ENCODE measurements at places on chromosomes 3 and 15.

- peak; percentile 48 for DNase-seq
These were observed 584.3 kb downstream of the NSUN3 start for GRCh38 chr3:94647131-94647530.

- DNase-seq, result no peak
These were observed 193.9 kb upstream of the TMC3 start for GRCh38 chr15:81567924-81568323.

DNA sequence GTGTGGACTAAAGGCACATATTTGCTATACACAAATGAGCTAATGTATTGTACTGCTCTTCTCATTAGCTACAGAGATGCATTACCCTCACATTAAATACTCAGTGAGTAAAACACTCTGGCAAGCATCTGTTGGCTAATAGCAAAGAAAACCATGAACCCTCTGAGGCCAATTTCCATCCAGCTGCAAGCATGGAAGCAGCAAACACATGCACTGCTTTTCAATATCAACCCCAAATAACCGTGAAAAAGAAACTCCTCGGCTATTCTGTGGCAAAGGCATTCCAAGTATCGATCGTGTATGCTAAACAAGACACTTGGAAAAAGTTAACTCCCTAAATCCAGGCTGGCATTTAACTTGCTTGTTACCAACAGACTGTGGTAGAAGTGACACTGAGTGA lies 67.0 kb downstream of the PEAK1 start:
- no peak for DNase-seq

DNA sequence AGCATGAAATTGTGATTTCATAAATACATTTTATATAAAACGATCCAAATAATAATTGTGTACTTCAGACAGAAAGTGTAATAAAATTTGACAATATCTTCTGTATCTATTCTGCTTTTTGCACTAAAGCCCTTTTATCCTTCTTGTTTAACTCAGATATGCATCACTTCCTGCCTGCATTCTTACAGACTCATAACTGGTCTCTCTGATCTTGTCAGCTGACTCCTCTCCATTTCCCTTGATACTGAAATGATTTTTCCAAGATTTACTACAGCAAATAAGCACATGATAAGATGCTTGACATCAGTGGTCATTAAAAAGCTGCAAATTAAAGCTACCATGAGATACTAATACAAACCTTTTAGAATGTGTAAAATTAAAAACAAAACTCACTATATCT lies 25.3 kb upstream of the SI start:
- DNase-seq, result no peak

- DNase-seq, result no peak
These were observed 1.5 kb upstream of the FSIP1 start for GRCh38 chr15:39784125-39784524.

DNA sequence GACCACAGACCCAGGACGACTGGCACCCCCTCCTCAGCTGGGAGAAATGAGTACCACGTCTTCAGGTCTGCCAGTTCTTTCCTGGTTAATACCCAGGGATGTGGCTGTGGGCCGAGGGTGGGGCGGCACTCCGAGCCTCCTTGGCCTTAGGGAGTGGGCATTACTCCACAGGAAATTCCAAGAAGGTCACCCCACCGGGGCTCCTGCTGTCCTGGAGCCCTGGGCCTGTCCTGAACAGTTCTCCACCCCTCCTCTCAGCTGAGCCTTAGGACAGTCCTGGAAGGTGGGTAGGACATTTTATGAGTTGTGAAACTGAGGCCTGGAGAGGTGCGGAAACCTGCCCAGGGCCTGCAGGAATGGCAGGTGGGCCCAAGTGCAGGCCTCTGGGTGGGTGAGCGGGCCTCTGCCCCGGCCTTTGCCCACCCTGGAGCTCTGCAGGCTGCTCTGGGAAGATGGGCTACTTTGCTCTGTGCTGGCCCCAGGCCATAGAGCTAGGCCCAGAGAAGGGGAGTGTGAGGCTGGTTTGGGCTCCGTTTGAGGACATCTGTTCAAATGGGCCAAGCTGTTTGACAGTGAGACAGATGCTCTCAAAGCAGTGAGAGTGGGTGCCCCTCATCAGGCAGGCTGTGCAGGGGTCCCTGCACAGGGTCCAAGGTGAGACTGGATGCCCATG lies 103.1 kb downstream of the TMEM266 start:
- DNase-seq, result no peak

DNA sequence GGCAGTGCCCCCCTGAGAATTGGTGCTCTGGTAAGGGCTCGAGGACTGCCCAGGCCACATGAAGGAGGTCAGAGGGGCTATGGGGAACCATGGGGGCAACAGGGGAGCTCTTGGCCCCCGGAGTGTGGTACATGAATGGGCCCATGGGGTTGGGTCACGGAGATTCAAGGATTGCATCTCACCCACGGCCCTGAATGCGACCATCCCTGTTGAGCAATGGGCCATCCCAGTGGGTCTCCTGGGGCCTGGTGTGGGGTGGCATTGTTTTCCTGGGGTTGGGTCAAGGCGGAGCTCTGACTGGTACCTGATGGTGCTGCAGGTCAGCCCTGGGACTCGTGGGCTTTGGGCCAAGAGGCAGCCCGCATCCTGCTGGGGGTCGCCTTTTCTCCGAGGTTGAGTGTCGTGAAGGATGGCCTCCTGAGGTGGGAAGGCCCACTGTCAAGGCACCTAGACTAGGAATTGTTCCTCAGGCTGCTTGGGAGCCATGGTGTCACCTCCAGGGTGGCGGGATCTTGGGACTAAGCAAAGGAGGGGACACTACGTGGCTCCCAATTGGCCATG lies 198.3 kb downstream of the UBE3A start:
- DNase-seq, result no peak

- DNase-seq, result no peak
These were observed 50.3 kb downstream of the MECOM start for GRCh38 chr3:169613053-169613803.

- no peak for DNase-seq
These were observed 161.0 kb upstream of the SLC24A5 start for GRCh38 chr15:47959617-47960413.

DNA sequence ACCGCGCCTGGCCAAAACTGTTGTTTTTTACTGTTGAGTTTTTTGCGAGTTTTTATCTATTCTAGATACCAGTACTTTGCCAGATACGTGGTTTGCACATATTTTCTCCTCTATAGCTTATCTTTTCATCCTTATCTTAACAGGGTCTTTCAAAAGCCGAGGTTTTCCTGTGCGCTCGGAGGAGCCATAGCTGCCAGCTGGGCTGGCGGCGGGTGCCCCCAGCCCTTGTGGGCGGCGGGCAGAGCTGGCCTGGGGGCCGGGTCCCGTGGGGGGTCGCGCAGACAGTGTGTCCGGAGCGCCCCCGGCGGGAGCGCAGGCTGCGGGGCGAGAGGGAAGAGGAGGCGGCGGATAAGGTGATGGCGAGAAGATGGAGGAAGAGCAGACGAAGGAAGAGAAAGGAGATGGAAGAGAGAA lies 11.1 kb upstream of the EIF4A2 start:
- DNase-seq, result no peak

DNA sequence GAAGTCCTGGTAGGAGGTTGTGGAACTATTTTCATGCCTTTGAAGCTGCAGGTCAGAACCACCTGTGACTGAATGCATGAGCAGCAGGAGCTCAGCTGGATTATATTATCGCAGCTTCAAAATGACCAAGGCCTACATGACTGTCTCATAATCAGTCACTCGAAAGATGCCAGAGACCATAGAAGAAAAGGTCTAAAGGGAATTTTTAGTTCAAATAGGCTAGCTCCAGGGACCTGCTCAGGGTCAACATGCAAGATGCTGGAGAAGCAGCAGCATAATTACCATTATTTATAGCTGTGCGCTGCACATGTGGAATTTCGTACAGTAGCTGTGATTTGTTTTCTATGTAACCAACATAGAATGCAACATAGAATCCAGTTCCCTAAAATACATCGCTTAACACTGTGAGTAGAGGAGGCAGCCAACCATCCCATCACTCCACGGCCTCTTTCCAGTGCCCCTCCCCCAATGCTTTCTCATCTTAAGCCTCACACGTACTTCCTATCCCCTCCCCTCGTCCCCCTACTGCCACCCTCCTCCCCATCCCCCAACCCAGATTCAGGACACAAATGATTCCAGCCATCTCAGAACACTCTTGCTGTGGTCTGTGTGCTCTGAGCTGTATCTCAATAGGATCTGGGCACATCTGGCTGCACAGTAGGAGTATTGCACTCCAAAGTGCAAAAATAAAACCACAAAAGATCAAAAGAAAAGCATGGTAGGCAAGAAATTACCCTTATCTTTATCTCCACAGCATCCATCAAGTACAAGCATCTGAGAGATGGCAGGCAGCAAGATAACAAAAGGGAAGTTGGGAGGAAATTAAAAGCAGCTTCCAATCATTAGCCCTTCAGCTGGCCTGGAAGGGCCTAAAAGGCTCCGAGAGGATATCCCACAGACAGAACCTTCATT lies 352.8 kb upstream of the SEMA6D start:
- DNase-seq, result no peak

DNA sequence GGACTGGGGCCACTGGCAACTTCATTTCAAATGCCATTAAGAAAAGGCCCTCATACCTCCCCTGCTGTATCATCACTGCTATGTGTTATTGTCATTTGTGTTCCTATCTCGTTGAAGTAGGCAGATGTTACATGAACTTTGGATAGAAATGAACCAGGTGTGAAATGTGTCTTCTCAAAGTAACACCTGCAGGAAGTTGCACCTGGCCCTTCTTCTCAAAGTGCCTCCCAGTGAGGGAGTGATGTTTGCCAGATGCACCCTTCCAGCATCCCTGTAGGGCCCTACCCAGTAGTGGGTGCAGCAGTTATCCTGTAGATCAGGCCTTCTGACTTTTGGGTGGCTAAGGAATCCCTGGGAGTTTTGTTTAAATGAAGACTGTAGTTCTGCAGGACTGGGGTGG lies 197.7 kb upstream of the CTNNB1 start:
- no peak for DNase-seq

DNA sequence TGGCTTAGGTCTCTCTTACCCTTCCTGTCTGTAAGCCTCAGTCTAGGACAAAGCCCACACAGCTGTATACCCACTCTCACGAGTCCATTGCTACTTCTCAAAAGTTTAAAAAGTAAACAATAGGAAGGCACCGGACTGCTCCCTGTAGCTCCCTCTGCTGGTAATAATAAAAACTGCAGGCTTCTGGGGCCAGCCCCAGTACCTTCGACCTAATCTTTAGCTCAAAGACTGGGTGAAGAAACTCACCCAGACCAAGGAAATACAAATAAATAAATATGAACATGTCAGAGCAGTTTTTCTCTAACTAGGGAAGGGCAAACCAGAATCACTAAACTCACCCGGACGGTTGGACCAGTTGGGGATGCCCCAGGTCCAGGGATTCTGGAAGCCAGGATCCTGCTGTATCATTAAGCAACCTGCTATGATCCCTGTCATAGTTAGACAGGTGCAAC lies 5.0 kb downstream of the FAM219B start:
- peak; percentile 81 for DNase-seq

GRCh38 chr15:52385670-52386069 lies 90.1 kb upstream of the MYO5C start:
- no peak for DNase-seq

GRCh38 chr3:169694117-169694516 lies 30.6 kb upstream of the MECOM start:
- DNase-seq, result no peak

DNA sequence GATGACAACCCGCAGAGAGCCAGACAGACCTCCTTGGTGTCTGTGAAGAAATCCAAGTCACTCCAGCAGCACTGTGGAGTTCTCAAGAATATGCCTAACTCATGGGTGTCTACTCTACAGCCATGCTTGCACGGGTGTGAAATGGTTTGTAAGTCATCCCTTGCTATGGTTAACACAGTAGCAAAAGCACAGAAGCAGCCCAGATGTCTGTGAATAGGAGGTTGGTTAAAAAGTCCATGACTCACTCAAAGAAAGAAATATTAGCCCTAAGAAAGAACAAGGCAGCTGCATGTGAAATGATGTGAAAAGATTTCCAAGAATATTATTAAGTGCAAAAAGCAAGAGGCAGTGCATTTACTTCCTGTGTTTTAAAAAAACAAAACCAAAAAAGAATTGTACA lies 12.1 kb upstream of the LIMD1 start:
- no peak for DNase-seq

DNA sequence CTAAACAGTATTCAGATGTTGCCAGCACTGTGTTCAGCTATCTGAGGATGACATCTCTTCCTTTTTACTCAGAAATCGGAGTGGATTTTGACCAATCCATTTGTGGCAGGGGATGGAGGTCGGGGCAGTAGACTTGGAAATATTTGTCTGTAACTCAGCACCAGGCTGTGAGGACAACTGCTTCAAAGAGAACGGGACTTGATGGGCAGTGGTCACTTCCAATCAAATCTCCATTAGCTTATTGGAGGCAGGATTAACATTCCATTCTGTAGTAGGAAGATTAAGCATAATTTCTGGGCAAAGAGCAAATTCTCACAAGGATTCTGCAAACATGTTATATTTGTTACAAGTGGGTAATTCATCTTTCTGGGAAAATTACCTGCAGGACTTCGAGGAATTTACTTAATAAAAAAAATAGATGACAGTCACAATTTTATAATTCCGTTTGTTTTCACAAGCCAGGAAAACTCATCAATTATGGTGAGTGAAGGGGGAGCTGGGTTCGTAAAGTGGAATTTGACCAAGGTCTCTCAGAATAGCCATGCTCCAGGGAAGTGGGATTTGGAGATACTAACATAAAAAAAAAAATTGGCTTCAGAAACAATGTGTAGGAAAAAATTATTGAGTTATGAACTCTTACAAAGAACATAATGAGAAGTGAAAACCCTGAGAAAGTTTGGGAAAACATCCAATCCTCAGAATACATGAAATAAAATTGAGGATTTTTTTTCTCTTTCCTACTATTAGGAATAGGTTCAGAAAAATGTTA lies 18.1 kb downstream of the CRABP1 start:
- no peak for DNase-seq

DNA sequence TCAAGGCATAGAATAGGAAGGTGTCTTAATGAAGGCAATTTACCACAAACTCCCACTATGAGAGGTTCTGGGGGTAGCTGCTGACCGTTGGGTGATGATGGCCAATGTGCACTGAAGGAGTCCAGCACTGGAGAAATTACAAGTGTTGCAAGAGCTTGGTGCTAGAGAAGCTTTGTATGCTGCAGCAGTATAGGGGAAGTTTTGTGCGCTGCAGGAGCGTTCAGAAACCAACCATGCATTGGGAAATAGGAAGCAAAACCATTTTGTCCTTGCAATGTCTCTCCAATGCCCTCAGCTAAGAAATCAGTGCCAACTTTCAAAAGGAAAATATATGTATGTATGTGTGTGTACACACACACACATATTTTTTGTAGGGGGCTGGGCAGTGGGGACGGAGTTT lies 441.6 kb upstream of the NAALADL2 start:
- no peak for DNase-seq

DNA sequence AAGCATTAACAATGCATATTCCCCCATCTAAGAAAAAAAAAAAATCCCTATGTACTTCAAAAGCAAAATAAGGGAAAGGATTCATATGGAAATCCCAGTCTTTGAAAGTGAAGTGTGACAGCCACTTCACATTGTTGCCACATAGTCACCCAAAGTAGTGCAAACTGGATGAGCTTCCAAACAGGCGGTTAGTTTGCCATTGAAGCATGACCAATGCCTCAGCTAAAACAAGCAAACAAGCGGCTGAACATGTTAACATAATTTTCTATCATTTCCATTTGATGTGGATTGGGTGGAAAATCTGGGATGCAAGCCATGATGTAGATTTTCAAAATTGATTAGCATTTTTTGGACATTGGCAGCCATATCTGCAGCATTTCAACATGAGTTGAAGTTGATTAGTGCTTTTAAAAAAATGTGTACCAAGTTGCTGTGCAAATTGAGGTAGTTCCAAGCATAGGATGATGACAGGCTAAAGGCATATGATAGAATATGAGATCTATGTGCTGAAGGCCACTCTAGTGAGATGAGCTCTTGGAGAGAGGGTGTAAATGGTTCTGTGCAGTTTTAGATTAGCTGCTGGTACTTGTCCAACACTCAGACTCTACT lies 405.2 kb downstream of the NR2F2 start:
- DNase-seq, result no peak

- DNase-seq, result no peak
These were observed 6.2 kb downstream of the PLCH1 start for GRCh38 chr3:155738580-155739076.

Data from Calu3 (cell line).